NCI-H446 treated with DMSO at 0.1 percent for 48 hours (cell line): ENCODE measurements at places on chromosomes 1 and 21.
A peak's percentile ranks its signal among the peaks of the same experiment; 100 is the strongest.

DNA sequence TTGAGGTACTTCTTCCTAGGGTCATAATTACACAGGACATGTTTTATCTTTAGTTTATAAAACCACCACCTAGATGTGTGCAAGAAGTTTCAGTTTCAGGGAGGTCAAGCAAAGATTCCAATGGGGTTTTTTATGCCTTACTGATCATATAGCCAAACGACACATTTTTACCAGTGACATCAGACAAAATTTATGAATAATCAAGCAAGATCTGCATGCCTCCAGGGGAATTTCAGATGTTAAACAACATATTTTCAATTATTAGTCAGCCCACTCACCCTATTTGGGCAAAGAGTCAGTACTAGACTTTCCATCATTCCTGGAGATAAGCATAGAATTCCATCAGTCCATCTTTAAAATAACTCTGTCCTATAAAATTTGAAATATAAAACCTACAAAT, 867.4 kb downstream of the KCNT2 start:
- no peak for DNase-seq

DNA sequence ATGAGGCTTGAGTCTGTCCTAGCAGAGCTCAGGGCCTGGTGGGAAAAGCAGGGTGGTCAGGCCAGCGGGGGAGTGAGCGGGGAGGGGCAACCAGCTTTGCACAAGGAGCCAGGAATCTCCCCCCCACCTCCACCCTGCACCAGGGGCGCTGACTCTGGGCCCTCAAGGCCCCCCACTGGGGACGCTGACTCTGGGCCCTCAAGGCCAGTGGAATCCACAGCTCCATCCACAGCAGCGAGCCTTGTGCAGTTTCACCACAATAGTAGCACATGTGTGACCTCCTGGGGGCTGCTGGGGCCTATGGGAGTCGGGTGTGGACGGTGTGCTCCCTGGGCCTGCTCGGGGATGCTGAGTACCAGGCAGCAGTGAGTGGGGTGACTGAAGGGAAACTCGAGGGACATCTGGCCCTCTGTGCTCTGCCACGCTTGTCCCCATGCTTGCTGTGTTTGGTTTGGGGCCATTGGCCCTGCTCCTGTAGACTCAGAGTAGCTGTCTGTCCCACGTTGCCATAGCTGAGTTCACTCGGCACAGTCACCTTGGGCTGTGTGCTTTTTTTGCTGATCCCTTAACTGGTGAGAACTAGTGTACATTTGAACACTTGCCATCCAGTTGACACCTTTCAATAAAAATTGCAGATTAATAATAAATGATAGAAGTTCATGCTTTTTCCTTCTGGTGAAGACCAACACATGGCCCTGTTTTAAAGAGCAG, 89.2 kb downstream of the ADARB1 start:
- DNase-seq = no peak

- no peak for DNase-seq
These were observed 43.5 kb downstream of the GBP6 start for GRCh38 chr1:89407360-89407759.

DNA sequence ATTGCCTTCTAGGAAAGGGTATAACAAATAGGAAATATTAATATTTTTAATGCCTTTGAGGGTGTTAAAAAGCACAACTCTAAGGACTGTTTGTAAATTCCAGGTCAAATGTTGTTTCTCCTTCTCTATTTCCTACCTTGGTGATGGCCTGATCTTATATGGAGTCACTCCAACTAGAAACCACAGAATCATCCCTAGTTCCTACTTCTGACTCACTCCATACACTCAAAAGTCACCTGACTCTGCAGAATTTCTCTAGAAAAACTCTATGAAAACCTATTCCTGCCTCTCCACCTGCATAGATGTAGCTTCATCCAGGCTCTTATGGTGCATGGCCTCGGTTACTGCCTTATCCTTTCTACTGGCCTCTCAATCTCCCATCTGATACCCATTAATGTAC, 14.5 kb downstream of the RGS4 start:
- no peak for DNase-seq

DNA sequence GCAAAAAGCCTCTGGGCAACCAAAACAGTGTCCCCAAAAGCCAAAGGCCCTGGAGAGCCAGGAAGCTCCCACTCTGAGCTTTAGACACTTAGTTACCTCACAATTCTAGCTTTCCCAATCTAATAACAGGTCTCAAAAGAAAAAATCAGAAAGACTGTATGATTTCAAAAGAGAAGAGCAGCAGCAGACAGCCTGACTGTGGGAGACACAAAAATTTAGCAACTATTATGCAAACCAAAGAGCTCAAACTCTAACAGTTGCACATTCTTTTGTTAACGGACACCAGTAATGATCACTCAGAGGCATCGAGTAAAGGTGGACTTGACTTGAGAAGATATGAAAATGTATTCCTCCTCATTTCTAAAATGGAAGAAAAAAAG, 160.1 kb downstream of the SLC45A1 start:
- DNase-seq = no peak

- no peak for DNase-seq
These were observed 903.9 kb upstream of the ADGRL2 start for GRCh38 chr1:80896781-80897356.

DNA sequence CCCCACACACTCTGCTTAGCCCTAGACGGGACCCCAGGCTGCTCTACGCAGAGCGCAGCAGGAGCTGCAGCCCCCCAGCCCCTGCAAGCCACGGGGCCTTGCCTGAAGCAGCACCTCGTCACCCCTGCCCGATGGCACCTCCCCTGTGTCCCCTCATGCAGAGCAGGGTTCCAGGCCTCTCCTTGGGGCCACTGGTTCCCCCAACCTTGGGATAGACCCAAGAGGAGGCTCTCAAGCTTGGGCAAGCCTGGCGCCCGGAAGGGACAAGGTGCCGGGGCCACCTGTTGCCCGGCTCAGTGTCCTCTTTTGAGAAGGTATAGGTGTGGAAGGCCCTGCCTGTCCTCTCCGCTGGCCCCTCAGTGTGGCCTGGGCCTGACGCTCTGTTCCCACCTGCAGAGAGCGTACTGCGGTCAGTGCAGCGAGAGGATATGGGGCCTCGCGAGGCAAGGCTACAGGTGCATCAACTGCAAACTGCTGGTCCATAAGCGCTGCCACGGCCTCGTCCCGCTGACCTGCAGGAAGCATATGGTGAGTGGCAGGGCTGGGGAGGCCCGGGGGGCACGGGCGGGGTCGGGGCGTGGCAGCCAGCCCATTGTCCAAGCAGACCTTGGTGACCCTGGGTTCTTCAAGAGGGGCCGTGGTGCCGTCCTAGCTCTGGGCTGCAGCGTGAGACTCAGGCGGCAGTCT, 50.6 kb downstream of the FAAP20 start:
- no peak for DNase-seq

GRCh38 chr1:67700692-67701410, 15.8 kb downstream of the GADD45A start:
- DNase-seq = no peak

DNA sequence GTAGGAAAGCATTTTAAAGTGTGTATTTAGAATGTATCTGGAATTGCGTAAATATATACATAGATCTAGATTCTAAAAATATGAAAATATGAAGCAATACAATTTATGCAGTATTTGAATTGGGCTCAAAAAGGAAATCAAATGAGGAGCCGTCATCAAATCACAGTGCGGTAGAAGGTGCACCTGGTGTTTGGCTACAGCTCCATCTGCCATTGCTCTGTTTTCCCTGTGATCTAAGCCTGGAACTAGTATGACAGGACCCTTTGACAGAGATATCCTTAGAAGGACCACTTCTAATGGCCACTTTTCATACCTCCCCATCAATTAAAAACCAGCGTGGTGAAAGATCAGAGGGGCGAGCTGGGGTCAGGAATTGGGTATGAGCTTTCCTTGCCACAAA, 202.6 kb downstream of the NFIA start:
- DNase-seq = no peak

DNA sequence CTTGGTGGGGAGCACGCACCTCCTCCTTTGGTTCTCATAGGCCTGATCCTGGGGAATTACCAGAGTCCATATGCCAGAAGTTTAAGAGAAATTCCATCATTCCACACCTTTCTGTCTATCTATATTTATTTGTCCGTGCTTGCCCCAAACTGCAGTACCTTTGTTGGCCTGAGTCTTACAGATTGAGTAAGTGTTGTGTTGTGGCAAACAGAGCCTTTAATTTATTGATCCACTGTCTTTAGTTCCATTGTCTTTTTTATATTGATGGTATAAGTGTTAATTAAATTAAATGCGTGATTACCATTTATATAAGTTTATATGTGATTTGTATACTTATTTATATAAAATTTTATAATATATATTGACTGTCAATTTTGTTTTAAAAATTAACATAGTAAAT, 4.9 kb downstream of the SH3BGR start:
- DNase-seq = no peak

- no peak for DNase-seq
These were observed 161.8 kb downstream of the TRABD2B start for GRCh38 chr1:47835409-47835808.

- DNase-seq = no peak
These were observed 81.1 kb upstream of the BTG3 start for GRCh38 chr21:17693801-17694200.

- no peak for DNase-seq
These were observed 35.0 kb upstream of the RAP1GAP start for GRCh38 chr1:21704145-21704544.

- no peak for DNase-seq
These were observed 3.6 kb upstream of the TUFT1 start for GRCh38 chr1:151536499-151536898.

- no peak for DNase-seq
These were observed 54.2 kb downstream of the HSPG2 start for GRCh38 chr1:21882721-21883415.

GRCh38 chr21:43328958-43329691, 97.8 kb downstream of the SIK1 start:
- no peak for DNase-seq

DNA sequence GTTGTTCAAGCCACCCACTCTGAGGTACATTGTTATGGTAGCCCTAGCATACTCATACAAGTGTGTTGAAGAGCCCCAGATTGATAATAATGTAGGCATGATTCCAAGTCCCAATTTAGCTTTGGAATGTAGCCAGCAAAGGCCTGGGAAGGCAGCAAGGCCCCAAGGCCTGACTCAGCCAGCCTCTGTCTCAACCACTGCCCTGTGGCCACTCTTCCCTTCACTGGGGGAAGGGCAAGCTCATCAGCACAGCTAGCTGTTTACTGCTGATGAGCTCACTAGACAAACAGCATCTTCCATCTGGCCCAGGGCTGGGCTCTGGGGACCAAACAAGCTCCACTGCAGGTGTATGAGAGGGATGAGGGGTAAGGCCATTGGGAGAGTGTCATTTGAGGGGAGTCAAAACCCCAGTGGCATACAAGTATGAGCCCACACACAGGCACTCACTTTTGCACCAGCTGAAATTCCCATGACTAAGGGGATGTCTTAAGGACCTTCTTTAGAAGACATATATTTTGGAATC, 2.2 kb upstream of the IRF6 start:
- peak; percentile 34 for DNase-seq

DNA sequence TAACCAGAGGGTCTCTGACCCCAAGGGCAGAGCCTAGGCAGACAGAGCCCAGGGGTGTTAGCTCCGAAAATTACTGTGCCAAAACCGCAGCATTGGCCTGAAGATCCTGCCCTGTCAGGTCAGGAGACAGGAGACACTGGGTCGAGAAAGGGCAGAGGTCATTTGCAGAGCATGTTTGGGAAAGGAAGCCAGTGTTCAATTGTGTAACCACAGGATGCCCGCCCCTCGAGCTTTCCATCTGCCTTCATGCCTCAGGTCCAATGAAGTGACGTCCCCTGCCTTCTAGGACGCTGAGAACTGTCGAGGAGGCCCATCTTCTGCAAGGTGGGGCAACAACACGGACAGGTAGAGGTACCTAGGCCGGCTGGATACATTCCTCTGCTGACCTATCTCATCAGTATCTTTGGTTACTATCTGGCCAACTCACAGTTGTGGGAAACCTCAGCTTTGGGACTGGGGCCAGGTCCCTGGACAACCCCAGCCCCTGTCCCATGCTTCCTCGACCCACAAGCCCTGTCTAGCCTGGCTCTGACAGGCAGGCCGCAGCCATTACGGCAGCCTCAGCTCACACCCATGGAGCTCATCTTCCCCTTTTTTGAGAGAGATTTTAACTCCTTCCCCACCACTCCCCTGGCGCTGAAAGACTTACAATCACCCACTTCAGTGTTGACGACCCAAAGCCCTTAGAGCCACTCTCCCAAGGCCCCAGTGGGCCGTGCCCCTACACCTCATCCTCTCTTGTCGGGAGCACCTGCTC, 1.3 kb downstream of the ARL8A start:
- no peak for DNase-seq
